ENCODE measurements at places on chromosomes 6 and 20. TPM values are rescaled to one million over a fixed set of nuclear protein-coding genes. Genes with fewer than 3 reads are reported as not detected.

GRCh38 chr6:13436399-13437217, 50.8 kb downstream of the GFOD1 start:
- DNase-seq, result no peak

GRCh38 chr6:165748390-165748789, 85.3 kb upstream of the PDE10A start:
- DNase-seq, result no peak

DNA sequence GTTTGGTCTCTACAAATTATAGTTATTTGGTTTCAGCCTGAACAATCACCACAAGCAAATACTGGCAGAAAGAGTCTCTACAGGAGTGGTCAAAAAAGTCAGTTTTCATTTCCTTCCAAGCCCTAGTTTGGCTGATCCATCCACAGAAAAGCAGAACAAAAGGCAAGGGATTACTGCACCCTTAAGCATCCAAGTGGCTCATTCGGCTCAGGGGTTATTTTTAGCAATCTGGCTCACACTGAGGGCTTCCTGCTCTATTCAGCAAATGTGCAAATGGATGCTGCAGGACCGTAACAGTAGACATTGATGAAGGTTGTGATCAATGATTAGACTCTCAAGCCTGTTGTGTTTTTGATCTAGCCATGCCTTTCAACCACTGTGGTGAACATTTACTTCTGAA, 62.2 kb upstream of the FABP7 start:
- no peak for DNase-seq

GRCh38 chr20:1075616-1076015, 42.8 kb upstream of the PSMF1 start:
- no peak for DNase-seq

- DNase-seq, result peak; percentile 20
Measured at GRCh38 chr6:75183099-75183541, 22.7 kb downstream of the COL12A1 start.

DNA sequence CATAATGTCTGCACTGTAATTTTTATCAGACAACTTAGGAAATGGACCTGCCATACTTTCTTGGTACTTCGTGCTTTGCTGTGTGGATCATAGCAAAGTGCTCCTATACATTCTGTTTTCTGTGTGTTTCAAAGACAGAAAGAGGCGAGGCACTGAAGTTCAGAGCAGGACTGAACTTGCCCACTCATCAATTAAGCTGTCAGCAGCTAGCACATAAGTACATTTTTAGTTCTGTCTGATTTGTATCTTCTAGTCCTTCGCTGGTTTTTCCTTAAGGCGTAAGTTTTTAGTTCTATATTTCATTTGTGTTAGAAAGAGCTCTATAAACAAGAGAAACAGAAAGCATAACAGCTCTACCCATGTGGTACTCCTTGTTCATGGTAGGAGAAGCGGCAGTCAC, 42.1 kb downstream of the MAP3K4 start:
- peak; percentile 72 for DNase-seq

GRCh38 chr6:13807696-13808095, 6.7 kb downstream of the MCUR1 start:
- no peak for DNase-seq

DNA sequence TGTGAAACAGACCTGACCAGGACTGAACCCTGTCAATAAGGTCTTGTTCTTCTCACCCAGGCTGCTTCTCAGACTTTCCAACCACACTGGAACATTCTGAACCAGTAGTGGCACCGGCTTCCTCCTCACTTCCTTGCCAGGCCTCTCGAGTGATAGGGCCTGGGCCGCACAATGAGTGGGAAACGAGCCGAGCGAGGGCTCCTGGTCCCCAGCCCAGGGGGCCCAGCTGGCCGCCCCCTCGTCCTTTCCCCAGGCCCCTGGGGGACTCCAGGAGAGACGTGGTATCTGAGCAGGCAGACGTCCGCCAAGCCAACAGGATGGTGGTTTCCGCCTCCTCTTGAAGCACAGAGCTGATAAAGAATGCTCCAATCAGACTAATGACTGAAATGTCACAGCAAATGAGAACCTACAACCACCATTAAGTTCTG, 117.9 kb downstream of the GMDS start:
- DNase-seq, result peak; percentile 40

DNA sequence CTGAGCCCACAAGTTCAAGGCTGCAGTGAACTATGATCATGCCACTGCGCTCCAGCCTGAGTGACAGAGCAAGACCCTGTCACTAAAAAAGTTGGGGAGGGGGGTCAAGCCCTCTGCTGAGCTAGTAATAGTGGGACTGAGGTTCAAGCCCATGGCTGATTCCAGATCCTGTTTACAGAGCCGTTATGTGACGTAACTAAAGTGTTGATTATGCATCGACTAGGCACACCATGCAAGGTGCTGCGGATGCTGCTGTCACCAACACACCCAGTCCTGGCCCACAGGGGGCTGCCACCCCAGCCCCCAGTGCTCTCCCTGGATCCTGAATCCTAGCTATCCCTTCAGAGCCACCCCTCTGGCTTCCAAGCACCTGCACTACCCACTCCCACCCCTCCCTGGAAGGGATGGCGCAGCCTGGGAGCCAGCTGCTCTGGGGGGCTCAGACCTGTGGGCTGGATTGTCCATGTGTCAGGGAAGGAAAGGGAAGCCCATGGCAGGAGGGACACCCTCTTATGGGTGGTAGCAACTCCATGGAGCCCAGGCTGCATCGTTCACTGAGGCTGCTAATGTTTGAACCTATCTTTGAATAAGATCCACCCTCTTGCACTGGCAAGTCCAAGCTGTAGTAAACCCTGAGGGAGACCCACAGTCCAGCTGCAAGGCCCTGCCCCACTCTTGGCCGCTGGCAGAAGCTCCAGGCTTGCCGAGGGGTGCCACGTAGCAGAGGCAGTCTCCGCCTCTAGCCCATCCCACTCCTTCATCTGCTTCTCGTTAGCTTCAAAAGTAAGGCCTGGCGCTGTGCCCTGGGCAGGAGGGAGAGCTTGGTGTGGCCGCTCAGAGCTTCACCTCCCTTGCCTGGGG, 95.0 kb downstream of the SNX5 start:
- DNase-seq, result peak; percentile 99

- DNase-seq, result no peak
Measured at GRCh38 chr6:105163183-105163582, 16.6 kb downstream of the POPDC3 start.

DNA sequence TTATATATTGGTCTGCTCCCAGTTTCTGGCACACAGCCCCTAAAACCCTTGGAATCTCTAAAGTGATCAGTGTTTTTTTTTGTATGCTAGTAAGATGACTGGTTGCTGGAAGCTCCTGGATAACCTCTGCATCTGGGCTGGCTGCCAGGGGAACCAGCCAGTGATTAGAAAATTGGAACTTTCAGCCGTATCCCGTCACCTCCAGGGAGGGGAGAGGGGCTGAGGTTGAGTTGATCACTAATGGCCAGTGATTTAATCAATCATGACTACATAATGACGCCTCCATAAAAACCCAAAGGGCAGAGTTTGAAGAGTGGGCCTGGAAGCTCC, 48.0 kb upstream of the NOP56 start:
- DNase-seq, result no peak

- peak; percentile 35 for DNase-seq
Measured at GRCh38 chr6:16800942-16801341, 39.7 kb upstream of the ATXN1 start.

DNA sequence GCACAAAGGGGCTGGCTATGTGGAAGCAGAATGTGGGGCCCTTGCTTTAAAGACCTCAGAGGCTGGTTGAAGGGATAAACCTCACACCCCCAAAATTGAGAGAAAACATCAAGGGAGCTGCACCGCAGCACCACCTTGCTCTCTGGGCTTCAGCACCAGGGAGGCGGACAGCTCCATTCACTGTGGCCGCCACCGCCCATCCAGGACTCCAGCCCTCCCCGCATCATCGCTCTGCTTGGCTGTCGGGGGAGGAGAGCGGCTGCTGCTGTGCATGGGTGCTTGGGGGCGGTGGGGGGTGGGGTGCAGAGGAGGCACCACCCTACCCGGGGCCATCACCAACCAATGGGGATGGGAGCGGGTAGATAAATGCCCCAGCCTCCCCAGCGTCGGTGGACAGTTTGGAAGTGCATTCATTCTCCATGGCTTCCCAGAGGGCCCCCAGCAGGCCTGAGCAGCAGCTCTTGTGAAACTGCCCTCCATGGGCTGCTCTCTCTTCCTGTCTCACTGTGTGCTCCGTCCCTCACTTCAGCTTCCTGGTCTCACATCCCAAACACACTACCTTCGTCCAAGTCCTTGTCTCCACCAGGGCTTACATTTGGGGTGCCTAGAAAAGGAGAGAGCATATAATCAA, 75.7 kb upstream of the BHLHE23 start:
- DNase-seq, result peak; percentile 38

GRCh38 chr6:7463785-7464184, 74.2 kb downstream of the RIOK1 start:
- peak; percentile 86 for DNase-seq

- no peak for DNase-seq
Measured at GRCh38 chr6:161948462-161948861, 674.6 kb upstream of the AGPAT4 start.

DNA sequence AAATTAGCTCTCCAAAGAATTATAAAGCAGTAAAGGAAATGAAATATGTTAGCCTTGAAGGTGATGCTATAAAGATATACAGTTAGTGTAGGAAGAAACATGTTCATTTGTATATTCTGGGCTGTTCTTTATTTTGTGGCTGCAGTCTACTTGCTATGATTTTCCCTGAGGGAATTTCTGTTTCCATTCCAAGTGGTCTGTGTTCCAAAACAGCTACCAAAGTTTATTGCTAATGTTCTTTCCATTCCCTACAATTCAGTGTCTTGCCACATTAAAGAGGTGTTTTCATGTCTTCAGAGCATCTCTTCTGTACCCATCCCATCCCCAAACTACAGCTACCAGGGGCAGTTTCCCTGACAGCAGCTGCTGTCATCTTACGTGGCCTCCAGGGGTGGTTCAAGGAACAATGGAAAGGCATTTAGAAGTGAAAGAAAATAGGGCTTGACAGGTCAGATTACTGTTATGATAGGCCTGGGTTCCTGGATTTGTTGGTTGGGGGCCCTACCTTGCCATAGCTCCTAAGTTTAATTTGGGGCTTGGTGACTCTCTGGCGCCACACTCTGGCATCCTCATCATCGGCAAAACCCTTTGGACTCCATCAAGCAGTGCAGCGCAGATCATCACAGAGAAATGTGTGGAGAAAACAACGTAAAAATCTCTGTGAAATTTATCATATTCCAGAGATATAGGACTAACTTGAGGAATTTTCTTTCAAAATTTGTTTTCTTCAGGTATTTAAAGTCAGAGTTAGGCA, 33.8 kb upstream of the AIG1 start:
- DNase-seq, result no peak

- DNase-seq, result no peak
Measured at GRCh38 chr6:141744194-141744925, 388.4 kb upstream of the GJE1 start.

DNA sequence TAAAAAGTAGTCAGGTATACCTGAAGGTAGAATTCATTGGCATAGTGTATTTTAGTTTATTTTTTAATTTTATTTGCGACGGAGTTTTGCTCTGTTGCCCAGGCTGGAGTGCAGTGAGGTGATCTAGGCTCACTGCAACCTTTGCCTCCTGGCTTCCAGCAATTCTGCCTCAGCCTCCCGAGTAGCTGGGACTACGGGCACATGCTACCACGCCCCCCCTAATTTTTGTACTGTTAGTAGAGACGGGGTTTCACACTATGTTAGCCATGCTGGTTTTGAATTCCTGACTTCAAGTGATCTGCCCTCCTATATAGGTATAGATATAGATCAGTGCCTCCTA, 102.8 kb upstream of the PRSS16 start:
- DNase-seq, result no peak

NNAT gene
- total RNA-seq, result 5.3 TPM

HFE gene
- total RNA-seq, result 11.8 TPM

SLC39A7 gene
- total RNA-seq, result 78.0 TPM

CDKN1A gene
- 34.2 TPM for total RNA-seq

RAET1L gene
- total RNA-seq, result not detected

HLA-DRB1 gene
- total RNA-seq, result 25.5 TPM

TCF19 gene
- total RNA-seq, result 6.5 TPM

TRIM15 gene
- total RNA-seq, result 0.48 TPM

RBM24 gene
- total RNA-seq, result 25.0 TPM

NRSN1 gene
- total RNA-seq, result 6.5 TPM

GPR63 gene
- total RNA-seq, result 14.2 TPM

TREML2 gene
- total RNA-seq, result 0.72 TPM

GSTA2 gene
- total RNA-seq, result 3.4 TPM

All from umbilical cord (tissue), 2 donors.